AG04449 (cell line): ENCODE measurements at places on chromosomes 2 and 18.

DNA sequence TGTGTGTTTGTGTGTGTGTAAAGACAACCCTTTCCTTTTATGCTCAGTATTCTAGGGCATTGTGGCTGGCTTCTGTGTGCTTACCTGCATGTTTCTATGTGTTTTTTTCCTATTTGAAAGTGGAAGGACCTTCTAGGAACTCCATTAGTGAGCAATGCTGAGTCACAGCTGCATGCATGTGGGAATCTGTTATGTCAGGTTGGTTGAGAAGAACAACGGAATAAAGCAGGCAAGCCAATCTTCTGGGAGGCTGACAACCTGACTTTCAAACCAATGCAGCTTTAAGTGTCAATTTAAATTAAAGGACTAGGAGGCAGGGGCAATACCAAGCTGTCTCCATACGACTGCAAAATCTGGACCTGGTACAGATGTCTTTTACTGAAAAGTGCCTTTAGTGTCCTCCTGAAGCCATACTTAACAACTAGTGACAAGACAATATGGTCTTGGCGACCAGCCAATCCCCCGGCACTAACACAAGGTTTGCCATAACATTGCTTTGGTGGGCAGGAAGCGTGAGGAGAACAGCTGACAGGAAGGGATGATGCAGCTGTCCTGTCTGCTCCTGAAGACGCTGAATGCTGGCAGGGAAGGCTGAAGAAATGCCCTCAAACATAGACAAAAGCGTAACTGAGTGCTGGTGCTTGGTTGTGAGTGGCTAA, 514.7 kb upstream of the CDH7 start:
- no peak for DNase-seq

- DNase-seq: no peak
These were observed 376.8 kb upstream of the ID2 start for GRCh38 chr2:8304821-8305766.

DNA sequence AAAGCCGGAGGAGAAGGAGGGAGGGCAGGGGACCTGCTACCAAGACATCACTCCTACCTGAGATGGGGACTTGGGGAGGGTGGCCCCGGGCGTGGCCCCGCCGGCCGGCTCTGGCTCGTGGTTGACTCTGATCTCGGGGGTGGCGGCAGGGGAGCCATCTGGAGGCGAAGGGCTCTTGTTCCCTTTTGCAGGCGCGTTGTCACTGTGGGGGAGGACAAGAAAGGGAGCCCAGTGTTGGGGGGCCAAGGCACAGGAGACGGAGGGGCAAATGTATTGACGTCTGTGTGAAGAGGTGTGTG, 48.1 kb downstream of the BIN1 start:
- no peak for DNase-seq

- DNase-seq: no peak
These were observed 7.4 kb downstream of the SKOR2 start for GRCh38 chr18:47244086-47244485.

DNA sequence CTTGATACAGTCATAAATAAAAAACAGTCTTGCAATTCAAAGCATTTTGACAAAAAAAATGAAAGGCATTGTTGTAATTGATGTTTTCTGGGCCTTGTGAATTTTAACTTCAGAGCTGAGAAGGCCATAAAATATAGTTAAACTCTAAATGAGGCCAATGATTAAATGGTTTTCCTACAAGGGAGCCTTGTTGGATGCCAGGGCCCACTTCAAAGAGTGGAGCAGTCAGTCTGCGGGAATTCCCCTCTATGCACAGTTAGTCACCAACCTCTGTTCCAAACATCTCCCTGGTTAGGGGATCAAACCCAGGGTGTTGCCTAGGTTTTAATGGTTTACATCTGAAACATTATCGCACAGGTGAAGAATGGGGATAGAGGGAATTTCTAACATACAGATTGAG, 143.4 kb downstream of the NCKAP5 start:
- no peak for DNase-seq

DNA sequence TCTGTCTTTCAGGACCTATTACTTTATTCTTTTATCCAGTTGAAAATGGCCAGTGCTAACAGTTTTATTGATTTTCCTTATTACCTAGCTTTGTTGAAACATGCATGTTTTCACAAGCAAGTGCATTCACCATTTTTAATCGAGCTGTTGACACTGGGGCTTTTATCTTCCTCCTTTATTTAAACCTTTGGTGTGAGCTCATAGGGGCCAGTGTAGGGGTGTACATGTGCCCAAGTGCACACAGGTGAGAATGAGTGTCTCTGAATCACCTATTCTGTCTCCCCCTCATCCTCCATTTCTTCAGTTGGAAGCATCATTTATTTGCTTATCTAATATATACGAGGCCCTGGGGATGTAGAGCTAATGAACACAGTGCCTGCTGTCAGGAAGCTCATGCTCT, 199.1 kb downstream of the PRKCE start:
- DNase-seq: no peak

GRCh38 chr2:219435701-219436100, 1.1 kb downstream of the SPEG start:
- no peak for DNase-seq

GRCh38 chr2:81876624-81877023, 1572.1 kb upstream of the LRRTM1 start:
- no peak for DNase-seq

DNA sequence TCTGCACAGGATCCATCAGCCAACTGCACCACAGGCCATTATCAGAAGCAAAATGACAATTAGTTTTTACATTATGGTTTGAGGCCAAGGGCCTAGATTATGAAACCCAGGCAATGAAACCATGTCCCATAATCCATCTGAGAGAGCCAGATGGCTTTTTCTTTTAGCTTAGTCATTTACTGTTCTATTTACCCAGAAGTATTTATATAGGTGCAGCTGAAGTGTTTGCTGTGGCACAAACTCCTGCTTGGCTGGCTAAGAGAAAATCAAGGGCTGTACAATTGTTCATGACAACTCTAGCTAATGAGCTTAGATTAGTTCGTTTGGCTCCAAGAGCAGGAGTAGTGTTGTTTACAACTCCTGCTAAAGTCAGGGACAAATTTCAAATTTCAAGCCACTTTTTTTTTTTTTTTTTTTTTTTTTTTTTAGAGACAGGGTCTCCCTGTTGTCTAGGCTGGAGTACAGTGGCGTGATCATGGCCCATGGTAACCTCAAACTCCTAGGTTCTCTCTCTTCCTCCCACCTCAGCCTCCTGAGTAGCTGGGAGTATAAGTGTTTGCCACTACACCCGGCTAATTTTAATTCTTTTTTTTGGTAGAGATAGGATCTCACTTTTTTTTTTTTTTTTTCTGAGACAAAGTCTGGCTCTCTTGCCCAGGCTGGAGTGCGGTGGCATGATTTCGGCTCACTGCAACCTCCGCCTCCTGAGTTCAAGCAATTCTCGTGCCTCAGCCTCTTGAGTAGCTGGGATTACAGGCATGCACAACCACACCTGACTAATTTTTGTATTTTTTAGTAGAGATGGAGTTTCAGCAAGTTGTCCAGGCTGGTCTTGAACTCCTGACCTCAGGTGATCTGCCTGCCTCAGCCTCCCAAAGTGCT, 18.4 kb upstream of the REV1 start:
- DNase-seq: no peak

- no peak for DNase-seq
These were observed 190.7 kb downstream of the GBX2 start for GRCh38 chr2:235977445-235977844.

- no peak for DNase-seq
These were observed 117.4 kb upstream of the RPRM start for GRCh38 chr2:153595939-153596338.

GRCh38 chr2:8148260-8149006, 533.4 kb upstream of the ID2 start:
- DNase-seq: peak; percentile 86

DNA sequence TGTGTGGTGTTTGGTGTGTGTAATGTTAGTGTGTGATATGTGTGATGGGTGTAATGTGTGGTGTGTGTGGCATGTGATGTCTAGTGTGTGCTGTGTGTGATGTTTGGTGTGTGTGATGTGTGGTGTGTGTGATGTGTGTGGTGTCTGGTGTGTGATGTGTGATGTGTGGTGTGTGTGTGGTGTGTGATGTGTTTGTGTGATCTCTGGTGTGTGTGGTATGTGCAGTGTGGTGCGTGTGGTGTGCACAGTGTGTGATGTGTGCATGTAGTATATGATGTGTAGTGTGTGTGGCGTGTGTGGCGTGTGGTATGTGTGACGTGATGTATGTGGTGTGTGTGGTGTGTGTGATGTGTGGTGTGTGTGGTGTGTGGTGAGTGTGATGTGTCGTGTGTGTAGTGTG, 150.3 kb downstream of the TMEM18 start:
- DNase-seq: no peak

- DNase-seq: peak; percentile 16
These were observed 20.1 kb downstream of the ARID5A start for GRCh38 chr2:96556441-96557330.

DNA sequence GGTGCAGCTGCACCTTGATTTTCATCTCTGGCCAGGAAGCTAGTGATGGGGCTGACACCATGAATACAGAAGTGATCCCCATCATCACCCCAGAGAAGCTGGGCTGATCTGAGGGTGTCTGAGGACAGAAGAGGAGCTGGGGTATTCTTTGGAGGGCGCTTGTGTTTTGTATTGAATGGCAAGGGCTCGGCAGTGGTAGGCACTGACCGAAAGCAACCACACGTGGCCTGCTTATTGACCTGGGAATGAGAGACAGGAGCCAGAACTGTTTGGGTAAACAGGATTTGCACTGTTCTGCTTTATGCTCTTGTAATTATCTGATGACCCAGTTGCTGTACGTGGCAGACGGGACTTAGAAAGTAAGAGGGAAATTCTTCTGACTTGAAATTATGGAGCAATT, 62.6 kb upstream of the RPL31 start:
- no peak for DNase-seq

DNA sequence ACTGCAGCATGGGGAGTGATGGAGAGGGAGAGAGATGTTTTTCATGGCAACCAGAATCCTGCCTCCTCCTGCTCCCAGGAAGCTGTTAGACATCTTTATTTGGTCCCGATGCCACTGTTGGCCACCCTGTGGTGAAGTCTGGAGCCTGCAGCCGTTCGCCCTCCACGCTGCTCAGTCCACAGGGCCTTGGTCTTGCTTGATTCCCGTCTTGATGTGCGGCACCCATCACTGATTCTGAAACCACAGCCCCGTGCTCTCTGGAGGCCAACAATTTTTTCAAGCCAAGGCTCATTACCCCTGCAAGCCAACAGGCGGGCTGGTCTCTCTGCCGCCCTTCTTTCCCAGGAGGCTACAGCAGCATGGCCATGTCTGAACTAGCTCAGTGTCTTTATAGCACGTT, 24.5 kb downstream of the SIGLEC15 start:
- no peak for DNase-seq

- DNase-seq: no peak
These were observed 28.8 kb downstream of the HADHB start for GRCh38 chr2:26273501-26273900.

GRCh38 chr18:6406075-6406909, 8.4 kb downstream of the L3MBTL4 start:
- no peak for DNase-seq

GRCh38 chr2:46847726-46848412, 67.7 kb downstream of the MCFD2 start:
- peak; percentile 70 for DNase-seq

DNA sequence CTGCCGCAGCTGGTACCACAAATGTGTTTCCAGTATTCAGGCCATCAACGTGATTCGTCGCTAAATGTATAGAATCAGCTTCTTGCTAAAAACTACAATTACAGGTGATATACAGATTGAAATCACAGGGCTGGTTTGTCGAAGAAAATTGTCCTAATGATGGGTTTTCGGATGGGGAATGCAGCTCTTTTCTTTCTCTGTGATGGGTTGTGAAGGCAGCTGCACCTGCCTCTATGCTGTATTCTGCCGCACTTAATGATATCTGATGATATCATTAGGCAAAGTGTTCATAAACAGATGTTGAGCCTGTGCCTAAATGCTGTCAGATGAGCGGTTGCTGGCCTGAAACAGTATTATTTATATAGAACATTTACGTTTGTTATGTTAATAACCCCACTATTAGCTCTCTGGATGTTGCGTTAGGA, 218.1 kb downstream of the ARHGAP15 start:
- no peak for DNase-seq

GRCh38 chr2:17085546-17086202, 420.0 kb upstream of the CYRIA start:
- no peak for DNase-seq

DNA sequence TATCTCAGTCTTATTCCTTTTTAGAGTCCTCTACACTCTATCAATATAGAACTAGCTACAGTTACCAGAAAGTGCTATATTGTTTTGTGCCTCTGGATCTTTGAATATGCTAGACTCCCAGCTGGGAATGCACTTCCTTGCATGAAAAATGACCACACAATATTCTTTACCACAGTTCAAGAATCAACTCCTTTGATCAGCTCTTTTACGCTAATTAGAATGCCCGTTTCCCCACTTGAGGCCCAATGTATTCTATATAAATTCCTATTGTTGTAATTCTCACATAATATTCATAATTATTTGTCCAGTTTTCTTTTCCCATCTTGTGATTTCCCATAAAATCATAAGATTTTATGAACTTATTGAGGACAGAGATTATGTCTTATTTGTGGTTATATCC, 142.2 kb downstream of the UBE2E3 start:
- DNase-seq: no peak

DNA sequence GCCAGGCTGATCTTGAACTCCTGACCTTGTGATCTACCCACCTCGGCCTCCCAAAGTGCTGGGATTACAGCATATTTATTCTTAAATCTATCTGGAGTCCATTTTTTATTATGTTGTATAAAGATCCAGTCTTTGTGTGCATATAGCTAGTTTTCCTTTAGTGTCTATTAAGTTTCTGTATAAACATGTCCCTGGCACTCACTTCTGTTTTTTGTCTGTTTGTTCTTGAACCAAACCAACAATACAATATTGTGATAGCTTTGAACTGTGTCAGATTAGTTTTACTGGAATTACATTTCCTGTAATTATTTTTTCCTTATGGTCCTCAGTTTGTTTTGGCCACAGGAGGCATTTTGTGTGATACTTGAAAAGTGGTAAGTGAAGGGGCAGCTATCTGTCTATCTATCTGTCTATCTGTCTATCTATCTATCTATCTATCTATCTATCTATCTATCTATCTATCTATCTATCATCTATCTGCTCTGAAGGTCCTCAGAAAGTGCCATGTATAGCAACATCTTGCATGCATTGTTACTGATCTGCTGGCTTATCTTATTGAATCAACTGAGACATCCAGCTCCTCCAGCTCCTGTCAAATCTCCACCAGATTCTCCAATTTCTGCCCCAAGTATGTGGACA, 70.9 kb upstream of the ACVR1 start:
- DNase-seq: no peak

- DNase-seq: no peak
These were observed 253.8 kb downstream of the FBXO15 start for GRCh38 chr18:73893880-73894279.
